ENCODE measurements at places on chromosomes 5 and 9.
A peak's percentile ranks its signal among the peaks of the same experiment; 100 is the strongest.

- DNase-seq = peak; percentile 89
Measured at GRCh38 chr9:5587024-5587423, 41.9 kb upstream of the RIC1 start.

DNA sequence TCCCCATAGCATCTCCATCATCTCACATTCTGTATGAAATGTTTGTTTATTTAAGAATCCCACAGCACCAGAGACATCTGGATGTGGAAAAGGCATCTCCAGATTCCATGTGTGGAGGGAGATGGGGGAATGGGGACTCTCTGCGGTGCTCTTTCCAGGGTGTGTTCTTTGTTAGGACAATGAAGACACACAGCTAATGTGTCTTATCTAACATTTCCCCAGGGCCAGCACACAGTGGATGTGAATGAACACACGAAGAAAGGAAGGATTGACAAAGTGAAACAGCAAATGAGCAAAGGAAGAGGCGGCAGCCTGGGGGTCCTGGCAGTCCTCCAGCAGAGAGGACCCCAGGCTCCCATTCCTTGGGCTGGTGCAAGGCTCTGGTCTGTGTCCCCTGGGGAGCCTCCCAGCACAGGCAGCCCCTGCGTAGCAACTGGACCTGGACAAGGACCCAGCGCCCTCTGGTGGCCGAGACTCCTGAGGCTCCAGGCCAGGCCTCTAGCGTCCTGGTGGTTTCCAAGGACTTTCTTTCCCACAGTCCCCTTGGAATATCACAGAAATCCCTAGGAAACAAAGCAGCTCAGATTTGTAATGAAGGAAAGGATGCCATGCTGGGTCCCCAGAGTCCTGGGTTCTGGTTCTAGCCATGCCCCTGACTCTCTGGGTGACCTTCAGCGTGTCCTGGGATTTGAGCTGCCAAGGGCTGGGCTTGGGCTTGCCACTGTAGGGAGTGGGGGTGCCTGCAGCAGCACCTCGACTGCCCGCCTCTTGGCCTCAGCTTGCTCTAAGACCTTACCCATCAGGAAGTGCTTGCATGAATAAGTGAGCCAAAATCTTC lies 3.5 kb upstream of the PDLIM7 start:
- DNase-seq = peak; percentile 83

GRCh38 chr5:77491783-77492652 lies at the start of gene WDR41:
Gene WDR41, minus strand, starts transcription at chr5:77492316. Its CDS starts 96 bp downstream, at chr5:77492220.
- peak; percentile 98 for DNase-seq

DNA sequence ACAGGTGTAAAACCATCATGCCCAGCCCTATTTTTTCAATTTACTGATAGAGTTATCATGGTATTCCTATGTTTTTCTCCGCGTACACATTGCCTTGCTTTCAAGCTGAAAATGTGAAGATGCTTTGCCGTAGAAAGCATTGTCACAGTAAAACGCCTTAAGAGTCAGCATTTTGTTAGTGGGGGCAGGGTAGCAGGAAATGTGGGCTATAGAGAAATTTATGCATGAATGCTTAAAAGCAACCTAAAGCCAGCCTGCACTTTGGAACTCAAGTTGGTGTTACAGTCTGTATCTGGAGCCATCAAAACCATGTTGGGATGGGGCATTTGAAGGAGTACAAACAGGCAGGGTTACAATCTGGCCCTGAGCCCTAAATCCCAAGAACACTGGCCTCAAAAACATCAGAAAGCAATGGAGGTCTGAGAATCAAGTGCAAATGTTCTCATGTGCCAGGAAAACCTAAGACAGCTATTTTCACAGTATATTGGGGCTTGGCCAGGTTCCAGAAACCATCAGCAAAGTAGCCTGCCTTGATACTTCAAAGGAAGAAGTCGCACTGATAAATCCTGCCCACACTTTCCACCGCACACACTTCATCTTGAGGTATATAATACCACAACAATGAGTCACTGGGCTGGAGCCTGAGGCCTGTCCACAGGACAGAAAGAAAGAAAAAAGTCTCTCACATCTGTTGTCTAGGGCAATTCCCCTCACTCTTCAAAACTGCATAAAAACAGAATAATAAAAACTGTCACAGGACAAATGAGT lies 313.8 kb downstream of the ENC1 start:
- DNase-seq = peak; percentile 90

- DNase-seq = no peak
Measured at GRCh38 chr5:23013395-23013998, 160.4 kb upstream of the CDH12 start.

All from fibroblast of skin of back (primary cell).